Midbrain (tissue), 1 donor: ENCODE measurements at places on chromosomes 5 and 9.

DNA sequence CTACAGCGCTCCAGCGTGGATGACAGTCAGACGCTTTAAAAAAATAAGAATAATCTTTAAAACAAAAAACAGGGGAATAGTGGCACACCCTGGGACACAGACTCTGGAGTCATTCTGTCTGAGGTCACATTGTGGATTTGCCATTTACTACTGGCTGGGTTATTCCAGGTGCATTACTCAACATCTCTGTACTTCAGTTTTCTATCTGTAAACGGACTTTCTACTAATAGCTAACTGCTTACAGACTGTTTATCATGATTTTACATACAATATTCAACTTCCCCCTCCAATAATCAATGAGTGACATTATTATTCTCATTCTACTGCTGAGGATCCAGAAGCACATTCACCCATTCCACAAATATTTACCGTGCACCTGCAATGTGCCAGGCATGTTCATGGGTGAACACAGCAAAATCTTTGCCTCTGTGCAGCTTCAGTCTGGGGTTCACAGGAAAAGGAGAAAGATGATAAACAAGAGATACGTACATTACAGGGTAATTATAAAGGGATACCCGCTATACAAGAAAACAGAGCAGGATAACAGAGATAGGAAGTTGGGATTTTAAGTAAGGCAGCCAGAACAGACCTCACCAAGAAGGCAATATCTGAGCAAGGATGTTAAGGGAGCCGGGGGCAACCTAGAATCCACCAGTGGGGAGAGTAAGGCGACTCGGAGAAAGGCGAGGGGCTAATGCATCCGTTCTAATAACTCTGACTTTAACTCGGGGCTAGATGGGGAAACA is 984 bp upstream of the RAD23B start:
- no peak for DNase-seq

- no peak for DNase-seq
These were observed 132.6 kb downstream of the XRCC4 start for GRCh38 chr5:83209963-83210362.

- DNase-seq, result no peak
These were observed 30.0 kb downstream of the ZNF131 start for GRCh38 chr5:43150748-43151147.

GRCh38 chr5:136526791-136527190 is 161.4 kb upstream of the TRPC7 start:
- DNase-seq, result no peak

- no peak for DNase-seq
These were observed 67.6 kb downstream of the ARHGEF28 start for GRCh38 chr5:73693573-73694061.

DNA sequence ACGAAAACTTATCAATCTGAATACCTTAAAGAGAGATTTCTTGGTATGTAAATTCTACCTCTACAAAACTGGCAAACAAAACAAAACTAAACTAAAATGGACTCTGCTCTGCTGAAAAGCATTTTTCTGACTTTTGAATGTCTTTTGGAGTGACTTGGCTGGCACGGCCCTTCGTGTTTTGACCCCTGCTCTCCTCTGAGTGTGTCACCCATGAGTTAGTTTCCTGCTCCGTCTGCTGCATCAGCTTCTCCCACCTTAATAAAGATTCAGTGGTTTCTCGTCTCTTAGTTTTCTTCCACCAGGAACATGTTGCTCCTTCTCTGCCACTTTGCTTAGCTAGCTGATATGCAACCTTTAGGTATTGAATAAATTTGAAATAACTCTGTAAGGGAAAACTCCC is 1084.0 kb upstream of the CDH18 start:
- no peak for DNase-seq

- peak; percentile 82 for DNase-seq
These were observed 113.1 kb upstream of the ACOT12 start for GRCh38 chr5:81506900-81507588.

DNA sequence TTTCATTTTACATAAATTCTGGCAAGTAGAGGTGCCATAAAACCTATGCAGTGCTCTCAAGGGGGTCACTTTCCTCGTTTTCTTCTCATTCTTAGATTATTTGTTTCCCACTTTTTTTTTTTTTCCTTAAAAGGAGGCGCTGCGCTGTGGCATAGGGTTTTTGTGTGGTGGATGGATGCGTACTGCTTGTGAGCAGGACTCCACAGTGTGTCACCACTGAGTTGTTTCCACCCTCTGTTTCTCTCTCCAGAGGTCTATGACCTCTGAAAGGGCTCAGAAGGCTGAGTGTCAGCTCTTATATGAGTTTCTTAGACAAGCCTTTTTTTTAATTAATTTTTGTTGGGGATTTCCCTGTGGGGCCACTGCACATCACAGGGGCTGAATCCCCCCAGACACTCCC is 13.6 kb upstream of the CLTB start:
- DNase-seq, result no peak

DNA sequence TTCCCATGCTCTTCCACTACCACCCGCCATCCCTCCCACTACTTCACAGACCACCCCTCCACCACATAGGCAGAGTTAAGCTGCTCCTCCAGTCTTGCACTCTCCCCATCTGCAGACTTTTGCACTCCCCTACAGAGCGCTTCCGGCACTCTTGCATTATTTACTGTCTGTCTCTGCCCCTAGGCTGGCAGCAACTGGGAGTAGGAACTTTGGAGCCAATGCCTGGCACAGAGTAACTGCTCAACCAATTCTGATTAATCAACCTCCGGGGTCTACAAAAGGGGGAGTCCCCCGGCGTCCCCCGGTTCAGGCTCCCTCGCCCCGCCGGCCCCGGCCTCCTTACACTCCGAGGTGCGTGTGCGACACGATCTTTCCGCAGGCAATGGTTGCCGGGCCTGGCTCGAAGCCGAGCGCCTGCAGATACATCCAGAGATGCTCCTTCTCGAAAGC is 498 bp downstream of the HAUS6 start:
- DNase-seq, result no peak

DNA sequence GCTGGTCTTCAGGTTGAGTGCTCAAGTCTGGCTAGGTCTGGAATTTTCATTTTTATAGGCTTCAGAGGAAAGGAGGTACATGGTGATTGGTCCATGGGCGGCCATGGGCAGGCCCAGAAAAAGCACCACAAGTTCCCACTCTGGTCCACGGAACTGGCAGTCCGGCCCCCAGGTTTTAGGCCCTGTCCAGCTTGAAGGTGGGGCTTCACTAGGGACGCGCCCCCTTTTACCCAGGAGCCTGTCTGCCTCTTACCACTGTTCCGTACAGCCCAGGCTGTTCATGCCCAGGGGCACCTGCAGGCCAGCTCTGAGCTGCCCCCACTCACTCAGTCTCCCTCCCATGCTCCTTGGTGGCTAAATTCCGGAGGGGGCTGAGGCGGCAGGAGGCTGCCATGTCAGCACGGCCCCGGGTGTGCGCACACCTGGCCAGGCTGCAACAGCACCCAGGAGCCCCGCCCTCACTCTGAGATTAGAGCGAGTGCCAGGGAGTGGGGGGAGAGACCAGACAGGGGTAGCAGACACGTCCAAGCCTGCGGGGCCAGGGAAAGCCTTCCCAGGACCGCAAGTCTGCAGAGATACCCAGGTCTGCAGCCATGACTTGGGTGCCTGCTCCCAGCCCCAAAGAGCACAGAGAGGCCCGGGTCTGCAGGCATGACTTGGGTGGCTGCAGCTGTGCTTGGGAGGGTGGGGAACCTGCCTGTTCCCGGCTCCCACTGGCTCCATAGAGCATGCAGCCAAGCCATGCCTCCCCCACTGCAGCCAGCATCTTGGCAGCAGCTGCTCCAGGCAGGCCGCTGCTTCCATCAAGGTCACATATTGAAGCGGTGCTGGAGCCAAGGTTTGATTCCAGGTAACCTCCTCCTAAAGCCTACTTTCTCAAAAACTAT is 390.2 kb upstream of the SGCD start:
- no peak for DNase-seq

GRCh38 chr5:177476531-177477233 is 3.2 kb upstream of the DBN1 start:
- DNase-seq, result no peak

- no peak for DNase-seq
These were observed 12.9 kb upstream of the KLF9 start for GRCh38 chr9:70427161-70427945.

DNA sequence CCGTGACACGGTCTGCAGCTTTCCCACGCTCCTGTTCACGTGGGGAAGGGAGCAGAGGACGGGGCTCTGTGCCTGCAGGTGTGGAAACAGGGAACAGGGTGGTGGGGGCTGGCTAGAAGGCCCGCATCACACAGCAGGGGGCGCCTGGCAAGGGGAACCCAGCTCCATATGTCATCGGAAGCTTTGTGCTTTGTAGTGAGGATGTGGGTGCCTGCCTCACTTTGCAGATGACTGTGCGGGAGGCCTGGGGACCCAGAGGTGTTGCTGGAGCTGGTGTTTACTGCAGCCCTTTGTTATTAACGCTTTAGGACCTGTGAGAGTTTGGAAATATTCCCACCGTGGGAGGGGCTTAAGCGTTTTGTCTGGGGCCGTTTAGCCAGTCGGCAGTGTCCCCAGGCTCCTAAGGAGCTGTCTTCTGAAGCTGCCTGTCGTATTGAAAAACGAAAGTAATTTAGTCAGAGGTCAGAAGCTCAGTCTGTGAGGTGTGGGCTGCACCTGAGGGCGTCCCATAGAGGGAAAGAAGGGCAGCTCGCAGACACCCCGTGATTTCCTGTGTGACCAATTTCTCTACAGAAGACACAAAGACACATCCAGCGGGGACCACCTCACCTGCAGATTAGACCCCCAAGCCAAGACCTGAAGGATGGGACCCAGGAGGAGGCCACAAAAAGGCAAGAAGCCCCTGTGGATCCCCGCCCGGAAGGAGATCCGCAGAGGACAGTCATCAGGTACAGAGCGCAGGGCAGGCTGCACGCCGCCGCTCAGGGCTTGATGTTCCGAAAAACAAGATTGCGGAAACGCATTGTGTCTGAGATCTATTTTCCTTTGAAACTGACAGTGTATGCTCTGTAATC is 9.1 kb downstream of the MAN1B1 start:
- no peak for DNase-seq

DNA sequence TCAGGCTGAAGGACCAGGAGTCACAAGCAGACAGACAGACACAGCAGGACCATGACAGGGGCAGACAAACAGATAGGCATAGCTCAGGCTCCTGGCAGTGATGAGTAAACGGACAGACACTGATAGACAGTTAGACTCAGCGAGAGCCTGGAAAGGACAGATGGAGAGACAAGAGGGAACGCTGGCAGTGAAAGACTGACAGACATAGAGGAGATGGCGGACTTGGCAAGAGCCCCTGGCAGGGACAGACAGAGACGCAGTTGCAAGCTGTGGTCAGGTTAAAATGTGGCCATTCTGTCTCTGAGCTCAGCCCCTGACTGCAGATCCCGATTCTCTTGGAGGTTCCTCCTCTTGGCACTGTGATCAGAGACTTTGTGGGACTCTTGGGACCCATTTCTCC is 13.6 kb downstream of the CSF2 start:
- DNase-seq, result no peak

DNA sequence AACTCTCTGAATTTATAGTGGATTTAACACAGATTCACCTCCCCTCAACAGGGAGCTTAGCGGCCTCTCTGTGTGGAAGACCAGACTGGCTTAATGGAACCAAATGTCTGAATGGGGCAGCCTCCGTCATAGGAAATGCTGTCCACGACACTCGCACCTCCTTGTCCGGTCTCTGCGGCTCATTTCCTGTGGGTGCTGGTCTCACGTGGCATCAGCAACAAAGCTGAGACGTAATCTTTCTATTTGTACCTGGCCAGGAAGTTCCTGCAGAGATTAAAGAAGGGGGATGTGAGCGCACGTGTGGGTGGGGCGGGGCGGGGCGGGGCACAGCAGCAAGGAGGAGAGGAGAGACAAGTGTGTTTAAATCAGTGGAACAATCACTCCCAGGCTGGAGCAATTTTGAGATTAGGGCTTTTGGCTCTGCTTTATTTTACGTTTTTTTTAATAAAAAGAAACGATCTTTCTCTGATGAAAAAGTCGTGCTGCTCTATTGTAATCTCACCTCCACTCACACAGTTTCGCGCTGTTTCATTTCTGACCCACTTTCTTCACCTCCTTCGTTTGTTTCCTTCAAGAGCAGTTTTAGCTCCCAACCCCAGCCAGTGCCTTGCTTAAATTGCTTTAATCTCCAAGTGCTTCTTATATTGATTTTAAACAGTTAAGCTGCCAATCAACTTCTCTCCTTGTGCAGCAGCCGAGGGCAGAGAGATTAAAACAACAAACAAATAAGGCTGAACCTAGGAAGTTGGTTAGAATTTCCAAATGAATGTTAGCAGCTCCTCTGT is 132.2 kb upstream of the ASTN2 start:
- no peak for DNase-seq

DNA sequence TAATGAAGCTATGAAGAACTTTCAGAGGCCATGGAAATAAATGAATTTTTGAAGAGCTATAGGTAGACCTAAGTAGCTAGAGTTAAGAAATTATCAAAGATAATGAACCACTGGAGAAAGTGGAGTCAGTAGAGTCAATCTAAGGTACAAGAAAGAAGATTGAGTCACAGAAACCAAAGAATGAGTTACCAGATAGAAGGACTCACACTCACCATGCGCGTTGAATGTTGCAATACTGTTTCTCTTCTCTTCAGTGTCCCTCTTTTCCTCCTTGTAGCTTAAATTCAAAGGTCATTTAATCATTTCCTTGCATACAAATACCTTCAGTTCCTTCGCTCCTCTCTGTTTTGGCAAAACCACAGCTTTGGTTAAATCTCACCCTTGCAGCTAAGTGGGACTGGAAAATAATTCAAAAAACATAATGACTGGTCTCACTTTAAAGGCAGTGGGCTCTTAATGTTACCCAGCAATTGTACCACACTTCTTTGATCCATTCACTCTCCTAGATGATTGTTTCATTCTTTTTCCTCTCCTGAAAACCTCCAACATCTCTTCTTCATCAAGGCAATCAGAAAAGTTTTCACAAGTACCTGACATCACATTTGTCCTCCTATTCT is 58.3 kb downstream of the NIPBL start:
- DNase-seq, result no peak

- no peak for DNase-seq
These were observed 7.1 kb downstream of the SLC6A7 start for GRCh38 chr5:150196986-150197385.

DNA sequence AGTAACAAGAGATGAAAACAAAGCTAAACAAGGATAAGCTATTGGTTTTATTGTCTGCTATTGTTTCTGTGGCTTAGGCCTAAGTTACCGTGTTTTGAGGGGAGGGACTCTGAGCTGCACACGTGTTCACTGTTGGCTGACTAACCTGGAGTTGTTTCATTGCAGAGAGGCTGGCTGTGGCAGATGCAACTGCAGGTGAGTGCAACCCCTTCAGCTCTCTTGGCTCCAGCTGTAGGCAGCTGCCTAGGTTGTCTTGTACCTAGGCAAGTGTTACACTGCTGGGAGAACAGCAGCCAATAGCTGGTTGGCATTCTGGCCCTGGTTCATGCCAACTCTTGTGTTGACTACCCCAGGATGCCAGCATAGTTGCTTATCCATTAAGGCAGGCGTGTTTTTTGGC is 17.6 kb upstream of the MATR3 start:
- DNase-seq, result no peak

- no peak for DNase-seq
These were observed 40.1 kb downstream of the TRIP13 start for GRCh38 chr5:932628-933250.
